ENCODE measurements at places on chromosomes 1 and 21. TPM values are rescaled to one million over a fixed set of nuclear protein-coding genes. Genes with fewer than 3 reads are reported as not detected.
A peak's percentile ranks its signal among the peaks of the same experiment; 100 is the strongest.

CFAP126 gene
- total RNA-seq: not detected

ZMYND12 gene
- total RNA-seq: 1.9 TPM

MT1HL1 gene
- total RNA-seq: not detected

GRCh38 chr1:229410692-229411433 is 23.0 kb downstream of the ACTA1 start:
- peak overlapping the region; percentile 55 for H3K27ac ChIP-seq
- peaks cover 33% of the 10 kb centered on the region for H3K27me3 ChIP-seq
- peak; percentile 71 for DNase-seq
- H3K4me1 ChIP-seq: peaks cover 28% of the 10 kb centered on the region

DNA sequence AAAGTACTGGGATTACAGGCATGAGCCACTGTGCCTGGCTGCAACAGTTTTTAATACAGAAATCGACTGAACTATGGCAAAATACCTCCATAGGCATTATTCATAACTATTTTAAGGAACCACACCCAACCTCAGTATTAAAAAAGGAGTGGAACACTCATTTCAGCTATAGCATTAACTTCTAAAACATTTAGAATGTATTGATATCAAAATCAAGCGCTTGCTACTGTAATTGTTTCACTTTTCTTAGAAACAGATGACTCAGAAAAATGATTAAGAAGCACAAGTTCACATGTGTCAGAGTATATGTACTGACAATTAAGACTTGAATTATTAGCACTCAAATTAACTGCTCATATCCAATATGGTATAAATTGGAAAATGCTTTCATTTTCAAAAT is 15.1 kb downstream of the AIDA start:
- no peaks in the 10 kb centered on the region for H3K4me1 ChIP-seq
- no peak overlapping the region for H3K4me3 ChIP-seq
- H3K27me3 ChIP-seq: no peaks in the 10 kb centered on the region
- H3K36me3 ChIP-seq: peaks cover 49% of the 10 kb centered on the region
- H3K27ac ChIP-seq: no peak overlapping the region

DNA sequence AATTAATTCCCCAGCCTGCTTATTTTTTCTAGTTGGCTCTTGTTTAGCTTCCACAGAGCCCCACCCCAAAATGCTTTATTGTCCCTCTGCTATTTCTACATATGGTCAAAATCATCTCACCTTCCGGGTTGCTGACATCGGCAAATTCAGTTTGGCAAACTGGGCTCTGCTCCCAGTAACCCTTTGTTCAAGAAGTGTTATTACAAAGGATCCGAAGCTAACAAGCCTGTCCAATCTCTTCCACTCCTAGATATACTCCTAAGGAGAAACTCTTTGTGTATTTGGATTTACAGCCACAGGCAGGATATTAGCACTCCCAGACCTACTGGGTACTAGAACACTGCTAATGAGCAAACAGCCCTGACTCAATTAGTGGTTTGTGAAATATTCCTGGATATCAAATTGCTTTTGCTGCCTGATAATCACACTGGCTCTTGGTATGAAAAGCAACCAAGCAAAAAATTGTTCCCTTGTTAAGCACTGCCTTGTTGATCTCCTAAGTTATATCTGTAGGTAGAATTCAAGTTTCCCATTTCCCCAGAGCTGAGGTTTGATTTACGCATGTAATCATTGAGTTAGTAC is 4.0 kb downstream of the JUN start:
- no peaks in the 10 kb centered on the region for H3K36me3 ChIP-seq
- no peaks in the 10 kb centered on the region for H3K27me3 ChIP-seq
- peaks cover 7% of the 10 kb centered on the region for H3K4me1 ChIP-seq
- peak overlapping the region; percentile 99 for H3K4me3 ChIP-seq
- DNase-seq: peak; percentile 72

DNA sequence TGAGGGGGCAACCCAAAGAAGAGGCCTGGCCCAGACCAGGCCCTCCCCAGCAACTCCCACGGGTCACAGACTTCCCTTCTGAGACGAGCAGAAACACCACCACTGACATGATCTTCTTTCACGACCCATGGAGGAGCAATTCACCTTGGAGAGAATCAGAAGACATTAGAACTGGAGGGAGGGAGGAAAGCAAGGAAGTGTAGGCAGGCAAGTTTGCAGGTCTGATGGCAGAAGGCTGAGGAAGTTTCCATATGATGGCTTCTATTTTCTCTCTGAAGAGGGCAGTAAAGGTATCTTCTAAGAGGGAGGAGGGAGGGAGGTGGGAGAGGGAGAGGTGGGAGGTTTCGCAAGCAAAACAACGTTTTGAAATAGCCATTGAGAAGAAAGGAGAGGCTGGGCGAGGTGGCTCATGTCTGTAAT is 1.4 kb upstream of the UBXN10 start:
- H3K27ac ChIP-seq: no peak overlapping the region
- H3K36me3 ChIP-seq: no peaks in the 10 kb centered on the region
- peaks cover 19% of the 10 kb centered on the region for H3K4me1 ChIP-seq
- no peak overlapping the region for H3K4me3 ChIP-seq
- H3K27me3 ChIP-seq: peaks cover 52% of the 10 kb centered on the region

- peak; percentile 17 for DNase-seq
- H3K4me3 ChIP-seq: no peak overlapping the region
- H3K27me3 ChIP-seq: no peaks in the 10 kb centered on the region
- H3K4me1 ChIP-seq: no peaks in the 10 kb centered on the region
- H3K36me3 ChIP-seq: no peaks in the 10 kb centered on the region
These were observed 217.9 kb downstream of the FOXD2 start for GRCh38 chr1:47655521-47656300.

GRCh38 chr21:28144089-28144488 is 848.6 kb downstream of the LTN1 start:
- no peak overlapping the region for H3K27ac ChIP-seq
- H3K4me1 ChIP-seq: peaks cover 25% of the 10 kb centered on the region
- no peaks in the 10 kb centered on the region for H3K36me3 ChIP-seq
- DNase-seq: no peak

GRCh38 chr1:25011943-25012638 is 82.0 kb upstream of the RUNX3 start:
- no peak overlapping the region for H3K27ac ChIP-seq
- DNase-seq: no peak
- H3K4me1 ChIP-seq: peaks cover 3% of the 10 kb centered on the region
- H3K36me3 ChIP-seq: no peaks in the 10 kb centered on the region
- no peak overlapping the region for H3K4me3 ChIP-seq

- no peak for DNase-seq
- no peaks in the 10 kb centered on the region for H3K4me1 ChIP-seq
- H3K27ac ChIP-seq: no peak overlapping the region
- H3K27me3 ChIP-seq: no peaks in the 10 kb centered on the region
These were observed 36.2 kb upstream of the HFM1 start for GRCh38 chr1:91440847-91441246.

DNA sequence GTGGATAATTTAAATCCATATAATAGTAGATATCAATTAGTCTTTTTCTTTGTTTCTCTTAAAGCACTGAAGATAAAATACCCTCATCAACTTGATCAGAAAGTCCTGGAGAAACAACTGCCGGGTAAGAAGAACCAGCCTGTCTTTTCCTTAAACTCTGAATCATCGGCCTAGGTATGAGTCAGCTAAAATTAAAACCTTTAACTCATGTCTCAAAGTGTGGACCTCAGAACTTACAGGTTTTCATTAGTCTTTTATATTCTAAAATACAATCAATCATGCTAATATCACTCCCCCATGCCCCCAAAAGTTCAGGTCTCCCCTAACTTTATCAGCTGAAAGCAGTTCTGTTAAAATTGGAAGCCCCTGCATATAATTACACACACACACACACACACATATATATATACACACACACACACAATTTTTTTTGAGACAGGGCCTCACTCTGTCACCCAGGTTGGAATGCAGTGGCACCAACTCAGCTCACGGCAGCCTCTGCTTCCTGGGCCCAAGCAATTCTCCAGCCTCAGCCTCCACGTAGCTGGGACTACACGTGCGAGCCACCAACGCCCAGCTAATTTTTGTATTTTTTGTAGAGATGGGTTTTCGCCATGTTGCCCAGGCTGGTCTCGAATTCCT is 61.3 kb downstream of the B3GALNT2 start:
- peaks cover 97% of the 10 kb centered on the region for H3K36me3 ChIP-seq
- no peak for DNase-seq
- H3K4me3 ChIP-seq: no peak overlapping the region
